ENCODE measurements at places on chromosomes 5 and 9.

GRCh38 chr9:90268613-90269012, 374.0 kb downstream of the DIRAS2 start:
- no peak for DNase-seq

- DNase-seq: no peak
Measured at GRCh38 chr5:7991125-7991821, 122.3 kb downstream of the MTRR start.

- no peak for DNase-seq
Measured at GRCh38 chr5:116388564-116389258, 185.9 kb downstream of the SEMA6A start.

DNA sequence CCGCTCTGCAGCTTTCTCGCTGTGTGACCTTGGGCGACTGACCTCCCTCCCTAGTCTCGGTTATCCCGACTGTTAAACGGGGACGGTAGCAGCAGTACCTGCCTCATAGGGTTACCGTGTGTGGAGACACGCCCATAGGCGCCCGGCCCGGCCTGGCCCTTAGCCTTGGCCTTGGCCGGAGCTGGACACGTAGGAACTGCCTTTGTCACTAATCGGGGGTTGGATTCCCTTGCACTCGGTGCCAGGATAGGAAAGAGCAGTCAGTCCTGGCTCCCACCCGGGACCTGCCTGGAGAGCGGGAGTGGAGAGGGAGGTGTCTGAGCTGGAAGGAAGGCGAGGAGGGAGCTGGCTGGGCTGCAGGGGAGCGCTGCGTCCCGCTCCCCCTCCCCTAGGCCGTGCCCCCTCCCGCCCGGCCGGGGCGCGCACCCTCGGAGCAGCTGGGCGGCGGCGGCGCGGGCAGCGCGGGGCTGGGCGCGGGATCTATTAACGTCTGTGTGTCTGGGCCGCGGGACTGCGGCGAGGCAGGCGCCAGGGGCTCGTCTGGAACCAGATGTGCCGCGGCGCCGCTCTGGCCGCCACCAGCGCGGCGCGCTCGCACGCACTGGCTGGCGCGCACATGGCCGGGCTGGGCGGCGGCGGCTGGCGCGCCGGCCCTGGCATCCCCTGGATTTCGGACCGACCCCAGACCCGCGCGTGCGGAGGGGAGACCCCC, 31.7 kb downstream of the PRRX2 start:
- no peak for DNase-seq

DNA sequence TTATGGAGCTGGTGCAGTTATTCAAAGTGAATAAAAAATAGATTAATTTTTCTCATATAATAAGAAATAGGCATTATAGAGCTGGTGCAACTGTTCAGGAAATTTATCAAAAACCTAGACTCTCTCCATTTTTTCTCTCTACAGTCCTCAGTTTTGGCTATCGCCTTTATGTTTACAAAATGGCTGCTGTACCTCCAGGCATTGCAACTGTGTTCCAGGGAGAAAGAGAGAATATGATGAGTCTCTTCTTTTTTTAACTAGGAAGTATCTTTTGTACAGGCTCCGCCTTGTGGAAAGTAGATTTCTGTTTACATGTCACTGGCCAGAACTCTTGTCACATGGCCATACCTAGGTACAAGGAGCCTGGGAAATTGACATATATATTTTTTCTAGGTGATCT, 3.1 kb upstream of the TGFBR1 start:
- no peak for DNase-seq

DNA sequence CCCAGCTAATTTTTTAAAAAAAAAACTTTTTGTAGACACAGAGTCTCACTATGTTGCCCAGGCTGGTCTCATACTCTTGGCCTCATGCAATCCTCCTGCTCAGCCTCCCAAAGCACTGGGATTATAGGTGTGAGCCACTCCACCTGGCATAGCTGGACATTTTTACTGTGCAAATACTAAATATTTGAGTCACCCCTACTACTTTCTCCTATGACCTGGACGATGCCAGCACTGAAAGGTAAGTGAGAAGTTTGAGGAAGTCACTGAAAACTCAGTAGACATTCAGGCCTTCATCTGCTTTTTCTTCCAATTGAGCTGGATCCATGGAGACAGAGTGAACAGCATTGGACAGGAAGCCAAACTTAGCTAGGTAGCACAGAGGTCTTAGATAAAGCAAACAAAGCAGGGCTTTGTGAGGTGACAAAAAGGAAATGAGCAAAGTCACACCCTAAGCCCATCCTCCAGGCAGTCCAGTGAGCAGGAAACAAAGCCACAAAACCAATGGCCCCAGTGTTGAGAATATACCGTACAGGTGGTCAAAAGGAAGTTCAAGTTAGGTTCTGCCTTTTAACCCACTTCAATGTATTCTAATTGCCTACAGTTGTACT, 192.6 kb upstream of the RASA1 start:
- DNase-seq: peak; percentile 93

- no peak for DNase-seq
Measured at GRCh38 chr5:53123702-53124101, 14.1 kb upstream of the MOCS2 start.

DNA sequence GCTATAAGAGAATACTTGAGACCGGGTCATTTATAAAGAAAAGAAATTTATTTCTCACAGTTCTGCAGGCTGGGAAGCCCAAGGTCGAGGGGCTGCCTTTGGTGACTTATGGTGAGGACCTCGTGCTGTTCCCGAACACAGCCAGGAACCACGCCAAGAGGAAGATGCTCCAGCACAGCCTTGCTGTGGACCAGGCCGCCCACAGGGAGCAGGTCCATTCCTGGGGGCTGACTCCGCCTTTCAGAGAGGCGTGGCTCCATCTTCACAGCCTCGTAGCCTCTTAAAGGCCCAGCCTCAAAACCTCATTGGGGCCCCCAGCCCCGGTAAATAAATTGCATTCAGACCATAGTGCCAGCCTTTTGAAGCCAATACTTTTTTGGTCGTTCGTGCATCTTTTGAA, 93.5 kb upstream of the CACNA1B start:
- DNase-seq: no peak

- DNase-seq: peak; percentile 17
Measured at GRCh38 chr5:132813599-132814502, 749 bp downstream of the SOWAHA start.

DNA sequence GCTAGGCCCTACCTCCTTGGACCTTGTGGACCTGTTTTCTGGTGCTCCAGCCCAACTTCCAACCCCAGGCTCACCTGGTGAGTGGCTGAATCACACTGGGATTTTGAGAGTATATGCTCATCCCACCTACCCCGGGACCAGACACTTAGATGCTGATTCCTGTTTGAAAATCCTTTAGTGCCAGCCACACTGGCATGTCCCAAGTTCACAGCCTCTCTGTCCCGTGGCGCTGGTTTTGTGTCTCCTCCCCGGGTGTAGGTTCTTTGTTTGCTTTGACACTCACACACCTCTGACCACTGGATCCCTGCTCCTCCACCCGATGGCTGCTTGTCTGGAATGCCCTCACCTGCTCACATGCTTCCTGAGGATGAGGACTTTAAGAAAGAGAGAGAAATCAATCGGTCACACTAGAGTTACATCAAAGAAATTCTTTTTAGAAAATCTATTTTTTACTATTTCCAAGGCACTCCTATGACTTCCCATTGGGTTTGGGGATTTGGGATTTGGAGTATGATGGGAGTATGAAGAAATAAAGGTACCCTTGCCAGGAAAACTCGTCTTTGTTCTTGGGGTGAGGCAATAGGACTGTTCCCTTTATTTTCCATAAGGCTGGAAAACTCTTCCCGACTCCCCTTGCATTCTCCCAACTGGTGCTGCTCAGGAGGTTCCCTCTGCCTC, 7.3 kb upstream of the SLC25A48 start:
- no peak for DNase-seq

DNA sequence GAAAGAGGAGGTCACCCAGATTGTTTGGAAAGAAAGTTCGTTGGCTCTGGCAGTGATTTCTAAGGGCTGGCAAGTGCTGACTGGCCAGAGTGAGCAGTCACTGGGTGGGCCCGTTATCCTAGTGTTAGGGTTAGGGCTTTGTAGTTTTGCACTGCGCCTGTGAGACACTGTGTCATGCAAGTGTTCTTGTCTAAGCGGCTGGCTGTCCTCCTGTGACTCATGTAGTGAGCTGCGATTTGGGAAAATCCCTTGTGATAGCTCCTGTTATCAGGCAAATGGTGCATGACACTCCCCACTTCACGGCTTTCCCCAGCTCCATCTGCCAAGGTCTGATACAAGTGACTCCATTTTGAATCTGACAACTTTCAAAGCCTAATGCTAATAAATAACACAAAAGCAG, 526.0 kb upstream of the ADAMTS16 start:
- DNase-seq: no peak

- no peak for DNase-seq
Measured at GRCh38 chr9:111980398-111980797, 83.8 kb downstream of the UGCG start.

DNA sequence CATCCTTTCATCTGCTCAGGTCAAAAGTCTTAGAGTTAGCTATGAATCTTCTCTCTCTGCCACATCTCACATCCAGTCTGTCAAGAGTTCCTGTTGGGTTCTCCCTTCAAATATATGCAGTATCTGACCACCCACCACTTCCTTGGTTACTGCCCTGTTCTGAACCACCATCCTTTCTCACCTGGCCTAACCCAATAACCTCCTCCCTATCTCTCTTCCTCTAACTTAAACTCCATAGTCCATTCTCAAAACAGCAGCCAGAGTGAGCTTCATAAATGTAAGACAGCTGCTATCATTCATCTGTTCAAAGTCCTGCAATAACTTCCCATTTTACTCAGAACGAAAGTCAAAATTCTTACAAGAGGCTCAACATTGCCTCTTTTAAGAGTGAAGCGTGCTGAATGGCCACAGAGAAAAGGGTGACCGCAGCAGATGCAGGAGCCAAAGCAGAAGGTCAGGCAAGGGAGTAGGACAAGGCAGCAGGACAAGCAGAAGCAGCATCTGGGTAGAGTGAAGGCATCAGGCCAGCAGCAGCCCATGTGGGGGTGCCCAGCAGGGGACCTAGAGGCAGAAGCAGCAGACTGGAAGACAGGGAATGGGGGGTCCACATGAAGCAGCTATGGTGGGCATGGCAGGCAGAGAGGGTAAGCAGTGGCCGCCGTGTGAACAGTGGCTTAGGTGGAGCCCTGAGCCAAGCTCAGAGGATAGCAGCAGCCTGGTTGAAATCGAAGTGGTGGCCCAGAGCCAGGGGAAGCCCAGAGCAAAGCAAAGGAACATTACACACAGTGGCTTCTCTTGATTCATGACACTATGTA, 39.3 kb upstream of the CDC42SE2 start:
- no peak for DNase-seq

GRCh38 chr5:78627766-78628165, 20.8 kb downstream of the LHFPL2 start:
- no peak for DNase-seq

GRCh38 chr5:108529381-108529780, 147.5 kb upstream of the FBXL17 start:
- DNase-seq: no peak

DNA sequence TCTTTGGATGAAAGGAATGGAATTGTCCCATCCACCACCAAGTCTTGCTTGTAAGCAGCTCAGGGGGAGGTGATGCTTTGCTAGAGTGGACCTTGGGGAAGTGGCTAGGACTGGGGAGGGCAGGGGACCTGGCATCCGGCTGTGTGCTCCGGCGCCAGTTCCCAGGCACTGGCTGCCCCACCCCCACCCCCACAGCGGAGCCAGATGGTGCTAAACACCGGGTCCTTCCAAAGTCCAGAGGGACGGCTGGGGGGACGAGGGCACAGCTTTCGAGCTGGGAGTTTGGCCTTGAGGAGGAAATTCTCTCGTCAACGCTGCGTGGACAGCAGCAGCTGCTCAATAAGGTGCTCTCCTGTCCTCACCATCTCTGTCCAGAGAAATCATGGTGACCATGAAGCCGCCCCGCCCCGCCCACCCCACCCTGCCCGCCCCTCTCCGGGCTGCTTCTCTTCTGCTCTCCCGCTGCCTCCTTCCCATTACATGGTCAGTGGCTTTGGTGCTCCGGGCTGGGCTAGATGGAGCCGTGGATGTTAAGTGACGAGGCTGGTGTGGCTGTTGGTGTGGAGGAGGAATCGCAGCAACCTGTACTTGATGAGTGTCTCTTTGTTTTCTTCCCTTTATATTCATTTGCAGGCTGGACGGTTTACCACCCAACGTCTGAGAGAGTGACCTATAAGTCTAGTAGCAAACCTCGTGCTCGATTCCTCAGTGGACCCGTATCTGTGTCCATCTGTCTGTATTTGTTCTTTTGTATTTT, 115.7 kb downstream of the WNK2 start:
- DNase-seq: no peak
